ENCODE measurements at places on chromosomes 16 and 17.

DNA sequence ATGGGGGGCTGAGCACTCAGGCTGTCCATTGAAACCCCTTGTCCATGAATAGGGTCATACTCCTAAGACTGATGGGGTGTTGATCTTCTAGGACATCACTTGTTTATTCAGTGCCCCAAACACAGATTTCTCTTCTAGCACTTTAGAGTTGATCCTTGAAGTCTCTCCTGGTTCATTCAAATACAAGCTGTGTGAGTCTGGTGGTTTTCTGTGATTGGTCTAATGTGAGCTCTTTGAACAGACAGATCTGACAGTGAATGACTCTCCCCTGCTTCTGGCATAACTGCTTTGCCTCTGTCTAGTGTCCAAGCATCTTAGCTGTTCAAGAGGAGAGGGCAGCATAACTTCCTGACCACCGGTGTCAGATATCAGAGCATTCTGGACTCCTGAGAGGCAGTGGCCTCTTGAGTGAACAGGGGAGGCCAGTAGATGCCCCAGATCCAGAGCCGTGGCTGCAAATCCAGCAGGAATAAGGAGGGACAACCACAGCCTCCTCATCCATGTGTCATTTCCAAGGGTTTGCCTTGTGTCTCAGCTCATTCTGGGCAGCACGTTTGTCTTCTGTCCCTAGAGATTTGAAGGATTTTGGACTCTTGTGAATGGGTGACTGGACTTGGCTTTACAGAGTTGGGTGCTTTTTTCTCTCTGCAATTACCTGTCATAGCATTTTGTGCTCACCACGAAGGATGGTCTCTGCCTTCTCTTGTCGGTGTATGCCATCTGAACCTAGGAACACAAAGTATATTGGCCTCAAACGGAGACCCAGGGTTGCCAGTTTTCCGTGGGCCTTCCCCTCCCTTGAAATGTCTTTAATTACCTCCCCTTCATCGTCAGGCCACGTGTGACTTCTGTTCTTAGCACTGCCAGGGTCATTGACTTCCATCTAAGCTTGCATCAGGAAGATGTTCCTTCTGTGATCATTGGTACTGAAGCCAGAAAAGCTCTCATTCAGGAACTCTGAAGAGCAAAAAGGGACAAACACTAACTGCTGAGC lies 13.9 kb upstream of the CLEC18C start:
- no peak for DNase-seq

- DNase-seq, result no peak
These were observed 111.7 kb upstream of the MAF start for GRCh38 chr16:79712276-79712675.

DNA sequence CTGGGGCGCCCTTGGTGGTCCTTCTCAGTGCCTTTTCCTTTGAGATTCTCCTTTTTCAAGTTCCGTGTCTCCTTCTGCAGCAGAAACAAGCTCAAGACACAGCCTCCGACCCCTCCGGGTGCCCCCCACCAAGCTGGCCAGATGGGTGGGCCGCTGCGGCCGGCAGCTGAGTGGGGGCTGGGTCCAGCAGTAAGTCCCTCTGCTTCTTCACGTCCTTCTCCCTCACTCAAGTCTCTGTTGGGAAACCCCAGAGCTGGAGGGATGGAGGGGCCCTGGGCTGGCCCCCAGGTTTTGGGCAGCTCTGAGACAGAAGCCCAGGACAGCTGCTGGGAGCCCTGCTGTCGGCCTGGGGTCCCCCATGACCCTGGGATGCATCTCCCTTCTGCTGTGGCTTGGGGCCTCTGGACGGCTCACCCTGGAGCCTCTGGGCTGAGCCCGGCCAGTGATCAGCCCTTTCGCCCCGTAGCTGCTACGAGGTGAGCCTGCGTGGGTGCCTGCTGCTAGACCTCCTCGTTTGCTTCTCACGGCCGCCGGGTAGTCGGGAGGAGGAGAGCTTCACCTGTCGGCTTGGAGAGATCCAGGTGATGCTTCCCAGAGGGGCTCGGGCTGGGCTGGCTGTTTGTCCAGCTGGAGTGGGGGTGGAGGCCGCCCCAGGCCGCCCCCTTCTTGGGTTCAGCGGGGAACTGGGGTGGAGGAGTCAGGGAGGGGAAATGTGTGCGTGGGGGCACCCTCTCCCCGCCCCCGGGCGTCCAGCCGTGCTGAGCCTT lies 10.7 kb downstream of the ENGASE start:
- DNase-seq, result no peak

DNA sequence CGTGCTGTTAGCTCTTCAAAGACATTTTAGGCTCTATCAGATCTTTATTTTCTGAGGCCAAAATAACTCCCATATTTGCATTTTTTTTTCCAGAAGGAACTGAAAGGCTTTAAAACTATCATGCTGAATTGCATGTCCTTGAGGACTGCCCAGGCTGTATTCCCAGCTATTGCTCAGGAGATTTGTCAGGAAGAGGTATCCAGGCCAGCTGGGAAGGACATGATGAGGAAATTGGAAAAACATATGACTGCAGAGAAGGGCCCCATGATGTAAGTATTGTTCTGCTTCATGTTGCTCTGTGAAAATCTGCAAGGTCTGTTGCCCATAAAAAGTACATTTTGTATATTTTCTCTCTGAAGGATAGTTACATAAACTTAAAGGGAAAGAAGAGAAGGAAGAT lies 5.7 kb downstream of the CDC6 start:
- no peak for DNase-seq

DNA sequence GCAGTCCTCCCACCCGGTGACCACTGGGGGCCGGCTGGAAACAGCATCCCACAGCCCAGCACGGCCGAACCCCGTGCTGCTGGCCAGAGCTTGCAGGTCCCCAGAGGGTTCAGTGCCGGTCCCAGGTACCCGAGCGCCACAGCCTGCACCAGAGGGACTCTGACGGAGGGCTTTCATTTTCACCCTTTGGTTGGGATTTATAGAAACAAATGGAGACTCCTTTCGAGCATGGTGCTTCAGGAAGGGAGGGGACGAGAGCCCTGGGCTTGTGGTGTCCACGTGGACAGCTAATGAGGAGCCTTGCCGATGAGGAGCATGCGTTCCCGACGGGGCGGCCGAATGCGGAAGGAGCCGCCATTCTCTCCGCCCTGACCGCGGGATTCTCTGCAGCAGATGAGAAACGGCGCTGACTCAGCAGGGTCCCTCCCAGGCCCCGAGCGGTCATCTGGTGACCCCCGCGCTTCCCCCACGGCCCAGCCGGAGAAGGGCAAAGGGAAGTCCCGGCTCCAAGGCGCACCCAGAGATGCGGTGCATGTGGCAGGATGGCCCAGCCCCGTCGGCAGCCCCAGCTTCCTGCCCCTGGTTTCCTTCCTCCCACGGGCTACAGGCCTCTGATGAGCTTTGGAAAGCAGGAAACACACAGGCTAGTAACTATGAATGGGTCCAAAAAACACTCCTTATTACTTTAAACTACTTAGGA lies 9.8 kb downstream of the SLC38A10 start:
- no peak for DNase-seq

DNA sequence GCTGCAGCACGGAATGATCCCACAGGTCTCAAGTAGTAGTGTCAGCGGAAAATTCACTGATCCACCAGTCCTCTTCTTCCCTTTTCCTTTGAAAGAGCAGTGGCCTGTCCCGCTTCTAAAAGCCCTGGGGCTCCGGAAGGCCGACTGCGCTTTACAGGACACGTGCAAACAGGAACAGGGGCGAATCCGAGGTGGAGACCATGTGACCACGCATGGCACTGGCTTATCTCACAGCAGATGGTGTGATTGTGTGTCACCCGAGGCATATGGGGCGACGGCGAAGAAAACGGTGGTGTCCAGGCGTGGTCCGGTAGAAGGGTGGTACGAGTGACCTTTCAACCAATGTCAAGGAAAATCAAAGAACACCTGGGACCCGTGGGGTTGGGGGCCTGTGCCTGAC lies 12.0 kb upstream of the KCNJ18 start:
- no peak for DNase-seq

DNA sequence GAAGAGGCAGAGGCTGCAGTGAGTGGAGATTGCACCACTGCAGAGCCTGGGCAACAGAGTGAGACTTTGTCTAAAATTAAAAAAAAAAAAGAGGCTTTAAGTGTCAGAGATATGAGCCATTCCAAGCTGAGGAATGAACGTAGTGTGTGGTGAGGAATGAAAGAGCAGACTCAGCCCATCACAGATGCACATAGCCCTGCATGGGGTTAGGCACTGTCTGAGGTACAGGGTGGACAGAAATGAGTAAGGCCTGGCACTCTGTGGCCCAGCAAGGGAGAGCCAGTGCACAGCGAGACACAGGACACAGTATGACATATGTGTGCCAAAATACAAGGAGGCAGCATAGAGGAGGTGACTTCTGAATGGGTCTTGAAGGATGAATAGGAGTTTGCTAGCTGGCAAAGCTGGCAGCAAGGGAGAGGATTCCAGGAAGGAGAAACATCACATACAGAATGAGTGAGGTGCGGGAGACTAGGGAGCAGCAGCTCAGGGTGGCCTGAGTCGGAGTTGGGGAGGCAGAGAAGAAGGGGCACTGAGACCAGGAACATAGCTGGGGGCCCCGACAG lies 8.7 kb upstream of the ZNF469 start:
- no peak for DNase-seq
